ENCODE measurements at places on chromosomes 4 and X.

DNA sequence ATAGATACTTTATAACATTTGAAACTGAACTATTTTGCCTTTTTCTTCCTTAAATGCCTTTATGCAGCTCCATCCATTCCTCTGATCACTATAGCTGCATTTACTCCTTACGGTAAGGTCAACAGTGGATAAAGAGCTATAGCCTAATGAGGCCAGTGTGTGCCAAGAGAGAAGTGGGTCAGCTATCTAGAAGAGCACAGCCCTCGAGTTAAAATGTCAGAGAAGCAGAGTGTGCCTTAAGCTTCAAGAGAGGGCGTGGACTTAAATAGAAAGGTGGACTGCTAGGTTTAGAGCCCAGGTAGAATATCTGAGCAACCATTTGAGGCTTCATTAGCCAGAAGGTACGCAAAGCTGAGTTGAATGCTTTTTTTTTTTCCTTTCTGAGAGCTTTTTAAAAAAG is 347.4 kb downstream of the BMPR1B start:
- DNase-seq = no peak

GRCh38 chrX:7500386-7500785 is 342.6 kb upstream of the VCX start:
- no peak for DNase-seq

DNA sequence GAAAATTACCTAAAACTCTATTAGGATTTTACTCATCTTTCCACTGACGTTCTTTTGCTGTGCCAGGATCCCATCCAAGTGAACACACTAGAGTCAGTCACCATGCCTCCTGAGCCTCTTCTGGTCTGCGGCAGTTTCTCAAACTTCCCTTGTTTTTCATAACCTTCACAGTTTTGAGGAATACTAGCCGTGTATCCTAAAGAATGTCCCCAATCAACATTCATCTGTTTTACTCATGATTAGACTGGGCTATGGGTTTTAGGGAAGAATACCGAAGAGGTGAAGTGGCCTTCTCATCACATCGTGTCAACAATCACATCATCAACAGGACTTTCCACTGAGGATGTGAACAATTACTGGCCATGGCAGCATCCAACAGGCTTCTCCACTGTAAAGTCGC is 4.8 kb downstream of the LRP2BP start:
- no peak for DNase-seq

DNA sequence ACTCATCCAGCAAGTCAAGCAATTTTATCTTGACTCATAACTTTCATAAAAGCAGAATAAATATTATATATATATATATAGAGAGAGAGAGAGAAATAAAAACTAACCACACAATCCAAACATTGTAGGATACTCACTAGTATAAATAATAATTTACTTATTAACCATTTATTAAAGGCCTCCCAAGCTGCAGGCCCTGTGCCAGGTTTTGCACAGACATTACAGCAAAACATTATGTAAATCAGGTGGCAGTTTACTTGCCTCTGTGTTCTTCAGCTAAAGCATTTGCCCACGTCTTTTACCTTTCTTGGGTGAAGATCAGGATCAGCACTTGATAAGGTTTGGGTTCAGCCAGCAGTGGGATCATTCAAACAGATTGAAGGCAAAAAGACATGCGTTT is 75.6 kb downstream of the CLDN22 start:
- no peak for DNase-seq

DNA sequence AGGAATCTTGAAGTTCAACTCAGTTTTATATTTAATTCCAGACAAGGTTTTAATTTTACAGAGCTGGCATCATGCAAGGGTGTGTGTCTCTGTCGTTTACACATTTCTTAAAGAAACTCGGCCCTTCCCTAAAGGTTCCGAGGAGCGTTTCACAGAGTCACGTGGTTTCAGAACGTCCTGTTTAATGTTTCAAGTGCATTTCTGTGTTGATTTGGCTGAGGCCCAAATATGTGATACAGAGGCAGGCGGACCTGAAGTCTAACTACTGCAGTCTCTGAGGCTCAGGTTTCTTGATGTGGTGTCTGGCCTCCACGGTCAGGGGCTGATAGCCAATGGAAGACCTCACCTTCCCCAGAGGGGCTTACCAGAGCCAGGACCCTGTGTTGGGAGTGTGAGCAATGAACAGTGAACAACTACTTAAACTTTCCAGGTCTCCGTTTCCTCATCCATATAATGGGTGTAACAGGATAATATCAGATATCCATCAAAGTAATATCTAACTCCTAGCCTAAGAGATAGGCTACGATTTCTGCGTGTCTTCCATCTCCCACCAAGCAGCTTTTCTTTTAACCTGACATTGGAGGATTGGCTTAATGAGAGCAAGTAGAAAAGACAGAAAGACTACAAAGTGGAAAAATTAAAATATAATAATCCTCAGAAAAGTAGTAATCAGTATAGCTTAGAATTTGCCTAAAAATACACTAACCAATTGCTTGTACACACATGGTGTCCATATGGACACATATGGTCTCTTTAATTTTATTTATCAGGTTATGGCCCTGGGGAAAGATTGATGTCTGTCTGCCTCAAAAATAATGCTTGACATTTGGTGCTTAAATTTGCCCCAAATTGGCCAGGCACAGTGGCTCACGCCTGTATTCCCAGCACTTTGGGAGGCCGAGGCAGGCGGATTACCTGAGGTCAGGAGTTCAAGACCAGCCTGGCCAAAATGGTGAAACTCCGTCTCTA is 50.0 kb upstream of the TRIM2 start:
- DNase-seq = peak; percentile 16

GRCh38 chrX:8906299-8906938 is 105.2 kb upstream of the FAM9A start:
- DNase-seq = no peak

GRCh38 chrX:38661561-38661960 is 100.2 kb downstream of the TSPAN7 start:
- peak; percentile 17 for DNase-seq

- no peak for DNase-seq
Measured at GRCh38 chr4:7431696-7432530, 2.8 kb downstream of the PSAPL1 start.

GRCh38 chrX:49184294-49185281 is 1.6 kb downstream of the PRICKLE3 start:
- DNase-seq = peak; percentile 32

DNA sequence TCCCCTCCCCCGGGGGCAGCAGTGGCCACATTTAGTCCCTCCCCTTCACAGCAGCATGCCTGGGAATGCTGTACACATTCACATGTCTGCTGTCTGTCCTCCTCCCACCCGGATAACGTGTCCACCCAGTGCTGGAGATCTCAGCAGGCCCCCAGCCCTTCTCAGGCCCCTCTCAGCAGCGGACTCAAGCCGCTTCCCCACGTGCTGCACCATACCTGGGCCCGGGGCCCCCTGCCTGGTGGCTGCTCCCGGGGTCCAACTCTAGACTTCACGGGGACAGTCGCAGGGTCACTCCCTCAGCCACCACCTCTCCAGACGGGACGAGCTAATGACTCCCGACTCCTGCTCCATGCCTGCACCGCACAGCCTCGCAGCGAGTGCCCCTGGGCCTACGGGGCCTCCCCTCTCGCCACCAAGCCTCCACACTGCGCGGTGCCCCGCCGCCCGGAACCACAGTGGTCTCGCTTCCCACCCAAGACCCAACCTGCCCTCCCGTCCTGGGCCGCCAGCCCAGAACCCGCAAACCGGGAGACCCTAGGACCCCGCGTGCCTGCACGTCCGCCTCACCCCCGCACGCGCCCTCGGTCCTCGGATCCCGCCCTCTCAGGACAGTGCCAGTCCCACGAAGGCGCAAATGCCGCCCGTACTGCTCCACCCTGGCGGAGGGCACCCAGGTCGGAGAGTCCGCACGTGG is 1.3 kb upstream of the PCGF3 start:
- no peak for DNase-seq

DNA sequence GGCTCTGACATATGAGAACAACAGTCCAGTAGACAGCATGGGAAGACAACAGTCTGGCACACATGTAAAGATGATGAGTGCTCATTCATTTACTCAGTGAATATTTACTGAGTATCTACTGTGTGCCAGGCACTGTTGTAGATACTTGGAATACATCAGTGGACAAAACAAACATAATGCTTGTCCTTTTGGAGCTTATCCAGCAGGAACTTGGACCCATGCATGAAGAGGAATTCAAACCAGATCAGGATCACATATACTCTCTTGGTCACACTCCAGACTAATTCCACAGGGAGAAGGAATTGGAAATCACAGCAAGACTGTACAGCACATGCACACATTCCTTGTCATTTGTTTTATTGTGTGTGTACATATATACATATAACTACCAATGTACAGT is 217.6 kb upstream of the TTC29 start:
- no peak for DNase-seq

DNA sequence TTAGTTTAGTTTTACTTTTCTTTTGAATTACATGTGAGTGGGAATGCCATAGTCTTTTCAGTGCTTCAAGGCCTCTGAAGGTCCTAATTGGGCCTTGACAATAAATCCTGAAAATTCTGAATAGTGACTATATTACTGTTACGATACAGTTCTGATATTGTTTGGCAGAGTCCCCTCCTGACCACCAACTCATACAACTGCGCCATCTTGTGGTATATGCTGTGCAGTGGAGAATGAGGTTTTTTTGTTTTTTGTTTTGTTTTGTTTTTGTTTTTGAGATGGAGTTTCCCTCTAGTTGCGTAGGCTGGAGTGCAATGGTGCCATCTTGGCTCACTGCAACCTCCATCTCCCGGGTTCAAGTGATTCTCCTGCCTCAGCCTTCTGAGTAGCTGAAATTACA is 56.6 kb upstream of the CHRDL1 start:
- DNase-seq = peak; percentile 45

GRCh38 chrX:51896626-51897025 is 3.2 kb downstream of the MAGED1 start:
- no peak for DNase-seq

DNA sequence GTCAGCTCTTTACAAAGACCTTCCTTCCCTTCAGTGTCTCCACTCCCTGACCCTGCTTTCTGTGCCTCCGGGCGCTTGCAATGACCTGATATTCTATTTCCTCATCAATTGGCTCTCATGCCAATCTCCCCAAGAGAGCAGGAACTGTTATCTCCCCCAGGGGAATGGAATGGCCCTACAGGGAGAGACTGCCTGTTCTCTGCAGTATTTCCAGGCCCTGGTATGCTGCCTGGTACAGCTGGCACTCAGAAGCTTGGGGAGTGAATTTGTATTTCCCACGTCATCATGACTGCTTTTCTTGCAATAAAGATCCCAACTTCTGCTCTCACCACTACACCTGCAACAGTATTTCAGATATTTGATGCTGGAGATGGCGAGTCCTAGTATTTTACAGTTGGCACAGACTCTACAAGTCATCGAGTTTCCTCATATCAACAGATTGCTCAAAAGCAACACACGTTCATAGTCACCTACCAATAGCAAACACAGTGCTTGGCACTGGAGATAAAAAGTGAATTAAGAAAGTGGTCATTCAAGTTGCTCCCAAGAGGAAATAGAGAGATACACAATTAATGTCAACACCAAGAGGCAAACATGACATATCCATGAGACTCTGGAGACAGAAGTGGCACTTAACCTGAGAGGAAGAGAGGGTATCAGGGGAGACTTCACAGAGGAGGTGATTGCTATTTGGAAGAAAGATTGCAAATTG is 90.5 kb upstream of the EGFL6 start:
- DNase-seq = no peak

DNA sequence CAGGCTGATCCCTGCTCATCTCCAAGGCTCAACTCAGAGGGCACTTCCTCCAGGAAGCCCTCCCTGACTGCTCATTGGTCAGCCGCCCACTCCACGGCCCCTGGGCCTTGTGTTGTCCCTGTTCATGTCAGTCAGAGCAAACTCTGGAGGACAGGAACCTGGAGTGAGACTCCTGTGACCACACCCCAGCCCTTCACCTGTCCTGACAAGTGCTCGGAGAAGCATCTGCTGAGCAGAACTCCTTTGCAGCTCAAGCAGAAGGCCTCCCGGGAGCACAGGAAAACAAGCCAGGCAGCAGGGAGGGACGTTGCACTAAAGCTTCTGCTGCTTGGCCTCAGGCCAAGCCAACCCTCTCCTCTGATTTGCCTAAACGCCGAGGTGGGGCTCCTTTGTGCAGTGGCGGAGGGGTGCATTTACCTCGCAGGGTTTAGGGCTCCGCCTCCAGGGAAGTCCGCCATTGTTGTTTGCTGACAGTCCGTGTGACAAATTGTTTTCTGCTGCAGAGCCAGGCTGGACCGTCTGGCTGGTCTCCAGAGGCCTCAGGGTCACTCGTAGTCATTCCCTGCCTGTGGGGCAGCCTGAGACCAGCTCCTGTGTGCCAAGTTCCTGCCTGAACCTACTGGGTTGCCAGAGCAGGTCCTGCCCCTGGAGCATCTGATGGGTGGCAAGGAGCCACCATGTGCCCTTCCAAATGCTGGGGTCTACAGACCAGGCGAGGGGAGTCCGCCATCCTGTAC is 61.8 kb downstream of the C4orf50 start:
- no peak for DNase-seq

DNA sequence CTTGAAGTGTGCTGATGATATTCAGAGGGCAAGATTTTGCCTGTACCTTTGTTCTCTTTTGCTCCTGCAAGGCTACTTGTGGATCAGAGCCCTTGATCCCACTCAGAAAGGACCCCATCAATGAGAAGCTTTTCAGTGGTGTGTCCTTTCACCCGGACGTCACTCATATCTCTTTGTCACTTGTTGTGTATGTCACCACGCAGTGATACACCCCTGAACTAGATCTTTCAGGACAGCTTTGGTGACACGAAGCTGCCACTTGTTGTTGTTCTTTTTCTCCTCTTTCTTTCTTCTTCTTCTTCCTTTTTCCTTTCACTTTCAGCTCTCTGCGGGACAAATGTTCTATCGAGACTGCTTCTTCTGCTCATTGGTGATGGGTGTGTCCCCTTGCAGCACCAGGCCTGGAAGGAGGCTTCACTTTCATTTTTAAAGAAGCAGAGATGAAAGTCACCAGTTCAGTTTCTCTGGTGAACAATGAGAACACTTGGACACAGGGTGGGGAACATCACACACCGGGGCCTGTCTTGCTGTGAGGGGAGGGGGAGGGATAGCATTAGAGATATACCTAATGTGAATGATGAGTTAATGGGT is 83.6 kb downstream of the NBDY start:
- DNase-seq = peak; percentile 57

- DNase-seq = no peak
Measured at GRCh38 chr4:151668689-151669402, 92.0 kb downstream of the GATB start.

- DNase-seq = peak; percentile 9
Measured at GRCh38 chrX:72308566-72309296, 3.0 kb upstream of the CITED1 start.

DNA sequence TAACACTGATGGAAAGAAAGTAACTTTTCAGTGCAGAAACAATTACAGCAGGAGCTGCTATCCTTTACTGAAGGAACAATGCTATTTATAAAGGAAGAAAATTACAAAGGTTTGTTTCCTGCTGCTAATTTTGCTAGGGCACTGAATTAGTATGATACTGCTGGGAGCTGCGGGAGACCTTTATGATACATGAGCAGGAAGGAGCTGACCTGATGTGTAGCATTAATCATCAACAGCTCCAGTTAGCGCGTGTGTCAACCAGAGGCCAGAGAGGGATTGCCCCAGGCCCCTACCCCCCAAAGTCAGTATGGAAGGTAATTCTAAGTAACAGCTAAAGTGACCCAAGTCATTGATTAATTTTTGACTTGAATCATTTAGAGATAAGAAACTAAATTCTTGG is 728.9 kb downstream of the PCDH18 start:
- no peak for DNase-seq
